Tibial artery (tissue), 4 donors: ENCODE measurements at places on chromosomes 2 and 18.

DNA sequence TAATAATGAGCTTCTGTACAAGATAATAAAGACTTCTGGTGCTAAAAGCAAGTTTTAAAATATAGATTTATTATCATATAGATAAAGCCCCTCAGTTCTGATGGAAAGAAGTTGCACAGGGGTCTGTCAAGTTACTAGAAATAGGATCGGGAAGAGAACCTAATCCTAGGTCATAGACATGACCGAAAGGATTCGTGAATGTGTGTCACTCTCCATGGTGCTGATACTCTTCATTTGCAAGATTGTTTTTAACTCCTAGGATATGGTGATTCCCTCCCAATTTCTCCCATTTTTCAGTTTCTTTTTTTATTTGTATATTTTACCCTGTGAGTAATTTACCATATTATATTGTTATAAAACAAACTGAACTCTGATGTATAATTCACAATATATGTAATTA, 58.9 kb upstream of the CTNNA2 start:
- no peak for DNase-seq

- no peak for DNase-seq
Measured at GRCh38 chr2:15913146-15913545, 27.2 kb upstream of the MYCN start.

DNA sequence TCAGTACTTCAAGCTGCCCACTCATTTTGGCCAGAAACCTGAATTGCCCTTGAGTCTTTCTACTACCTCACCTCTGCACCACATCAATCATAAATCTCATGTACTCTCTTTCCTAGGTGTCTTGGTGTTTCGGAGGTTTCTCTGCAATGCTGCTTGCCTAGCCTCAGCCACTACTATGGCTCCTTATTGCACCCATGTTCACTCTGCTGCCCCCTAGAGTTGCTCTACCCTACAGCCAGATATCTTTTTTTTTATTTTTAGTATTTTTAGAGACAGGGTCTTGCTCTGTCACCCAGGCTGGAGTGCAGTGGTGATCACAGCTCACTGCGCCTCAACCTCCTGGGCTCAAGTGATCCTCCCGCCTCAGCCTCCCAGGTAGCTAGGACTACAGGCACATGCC, 413.0 kb downstream of the PTPRM start:
- no peak for DNase-seq

DNA sequence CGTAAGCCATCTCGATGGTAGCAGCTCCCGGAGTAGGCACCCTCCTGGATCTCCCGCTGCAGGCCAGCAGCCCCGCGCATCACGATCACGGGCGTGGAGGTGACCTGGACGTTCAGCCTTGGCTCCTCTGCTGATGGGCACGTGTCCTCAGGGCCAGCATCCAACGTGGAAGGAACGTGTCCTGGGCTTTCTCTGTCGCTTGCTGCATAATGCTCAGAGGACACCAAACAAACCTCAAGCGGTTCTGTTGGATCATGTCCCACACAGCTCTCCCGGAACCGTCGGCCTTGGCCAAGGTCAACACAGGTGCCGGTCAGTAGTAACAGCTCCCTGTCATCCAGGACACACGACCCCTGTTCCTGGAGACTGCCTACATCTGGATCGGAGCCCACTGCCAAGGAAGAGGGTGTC, 23.1 kb downstream of the PASK start:
- DNase-seq: peak; percentile 56

- DNase-seq: no peak
Measured at GRCh38 chr2:136101042-136101441, 16.9 kb downstream of the CXCR4 start.

GRCh38 chr2:23283-23682, 23.0 kb downstream of the FAM110C start:
- no peak for DNase-seq

GRCh38 chr2:135299658-135300244, 231.3 kb downstream of the ZRANB3 start:
- no peak for DNase-seq

- DNase-seq: no peak
Measured at GRCh38 chr2:55370208-55370607, 49.4 kb downstream of the CCDC88A start.

DNA sequence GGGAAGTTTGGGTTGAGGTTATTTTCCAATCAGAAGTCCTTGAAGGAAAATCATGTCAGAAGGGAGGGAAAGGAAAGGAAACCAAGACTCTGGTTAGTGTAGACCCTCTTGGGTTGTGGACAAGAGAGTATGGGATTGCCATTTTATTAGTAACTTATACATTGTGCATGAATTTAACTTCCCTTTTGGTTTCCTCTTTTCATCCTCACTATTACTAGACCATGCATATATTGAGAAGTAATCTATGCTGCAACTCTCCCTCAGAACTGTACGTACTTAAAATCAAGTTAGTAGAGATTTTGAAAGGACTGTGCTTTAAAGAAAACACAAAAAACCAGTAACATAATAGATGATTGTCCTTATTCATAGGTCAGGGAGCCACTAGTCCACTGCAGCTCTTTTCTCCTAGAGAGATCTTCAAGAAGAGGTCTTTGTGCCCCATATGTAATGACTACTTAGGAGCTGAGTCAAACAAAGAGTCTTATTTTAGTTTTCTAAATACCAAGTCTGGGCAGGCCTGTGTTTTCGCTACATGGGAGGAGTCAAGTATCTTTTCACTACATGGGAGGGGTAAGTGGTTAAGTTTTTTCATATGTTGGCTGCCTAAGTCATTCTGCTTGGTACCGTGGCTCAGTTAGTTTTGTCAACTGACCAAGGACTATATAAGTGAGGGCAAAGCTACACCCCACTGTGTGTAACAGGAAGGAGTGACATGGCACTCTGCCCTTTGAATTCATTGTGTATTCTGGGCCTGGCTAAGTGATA, 25.2 kb upstream of the FAM117B start:
- DNase-seq: no peak

GRCh38 chr2:180653481-180653880, 326.9 kb upstream of the UBE2E3 start:
- no peak for DNase-seq

- DNase-seq: no peak
Measured at GRCh38 chr2:238848691-238848975, 748 bp downstream of the TWIST2 start.

DNA sequence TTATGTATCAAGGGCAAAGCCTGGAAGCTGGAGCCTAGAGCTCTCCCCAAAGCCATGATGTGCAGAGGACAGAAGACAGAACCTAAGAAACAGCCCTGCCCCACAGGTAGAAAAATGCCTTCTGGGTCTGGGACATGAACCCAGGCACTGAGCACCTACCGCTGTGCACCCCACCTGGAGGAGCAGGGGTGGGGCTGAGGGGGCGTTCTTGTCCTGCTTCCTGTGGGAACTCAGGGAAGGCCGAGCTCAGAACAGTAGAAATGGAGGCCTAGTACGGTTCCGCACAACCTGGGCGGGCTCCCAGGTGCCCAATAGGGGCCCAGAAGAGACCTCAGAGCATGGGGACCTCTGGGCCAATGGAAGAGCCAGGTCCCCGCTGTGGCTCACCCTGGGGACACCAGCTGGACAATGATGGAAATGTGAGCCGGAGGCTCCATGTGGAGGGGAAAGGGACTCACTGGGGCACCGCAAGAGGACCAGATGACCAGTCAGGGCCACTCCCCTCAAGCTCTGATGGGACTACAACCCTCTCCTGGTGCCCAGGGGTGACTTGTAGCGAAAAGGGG, 3.2 kb downstream of the CRACDL start:
- no peak for DNase-seq

GRCh38 chr2:17591846-17592245, 51.4 kb downstream of the VSNL1 start:
- DNase-seq: no peak

GRCh38 chr18:28109781-28110560, 67.0 kb downstream of the CDH2 start:
- no peak for DNase-seq

DNA sequence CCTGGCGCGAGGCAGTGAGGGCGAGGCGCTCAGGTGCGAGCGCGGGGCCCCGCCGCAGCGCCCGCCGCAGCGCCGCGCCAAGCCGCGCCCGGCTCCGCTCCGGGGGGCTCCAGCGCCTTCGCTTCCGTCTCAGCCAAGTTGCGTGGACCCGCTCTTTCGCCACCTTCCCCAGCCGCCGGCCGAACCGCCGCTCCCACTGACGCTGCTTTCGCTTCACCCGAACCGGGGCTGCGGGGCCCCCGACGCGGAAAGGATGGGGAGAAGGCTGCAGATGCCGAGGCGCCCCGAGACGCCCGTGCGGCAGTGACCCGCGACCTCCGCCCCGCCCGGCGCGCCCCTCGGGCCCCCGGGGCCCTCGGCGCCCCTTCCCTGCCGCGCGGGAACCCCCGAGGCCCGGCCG, 328 bp upstream of the INHBB start:
- DNase-seq: no peak

DNA sequence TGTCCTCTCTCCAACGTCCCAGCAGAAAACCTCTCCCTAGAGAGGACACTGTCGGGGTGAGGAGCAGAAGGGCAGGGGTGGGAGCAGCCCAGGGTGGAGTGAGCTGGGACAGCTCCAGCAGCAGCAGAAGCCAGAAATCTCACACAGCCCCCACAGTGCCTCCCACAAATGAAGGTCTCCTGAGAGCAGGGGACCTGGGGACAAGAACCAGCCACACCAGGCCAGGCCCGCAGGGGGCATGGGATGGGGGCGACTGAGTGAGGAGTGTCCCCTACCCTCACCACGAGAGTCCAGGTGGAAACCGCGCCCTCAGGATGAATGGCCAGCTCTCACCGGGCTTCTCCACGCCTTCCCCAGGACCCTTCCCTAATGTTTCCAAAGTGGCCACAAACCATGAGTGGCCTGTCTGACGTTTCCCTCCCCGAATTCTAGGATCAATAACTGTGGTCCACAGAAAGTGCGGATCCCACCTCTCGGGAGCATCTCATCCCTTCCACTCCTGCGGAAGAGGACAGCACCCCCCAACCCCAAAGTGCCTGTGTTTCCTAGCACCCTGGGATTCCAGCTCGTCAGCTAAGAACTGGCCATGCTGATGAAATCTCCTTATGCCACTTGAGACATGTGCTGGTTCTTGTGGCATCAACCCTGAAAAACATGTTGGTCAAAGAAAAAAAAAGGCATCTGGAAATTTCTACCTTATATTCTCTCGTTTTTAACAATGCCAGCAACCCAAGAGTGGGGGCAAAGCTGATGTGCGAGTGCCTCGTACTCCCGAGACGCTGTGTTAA, 121.1 kb downstream of the HDAC4 start:
- DNase-seq: no peak

DNA sequence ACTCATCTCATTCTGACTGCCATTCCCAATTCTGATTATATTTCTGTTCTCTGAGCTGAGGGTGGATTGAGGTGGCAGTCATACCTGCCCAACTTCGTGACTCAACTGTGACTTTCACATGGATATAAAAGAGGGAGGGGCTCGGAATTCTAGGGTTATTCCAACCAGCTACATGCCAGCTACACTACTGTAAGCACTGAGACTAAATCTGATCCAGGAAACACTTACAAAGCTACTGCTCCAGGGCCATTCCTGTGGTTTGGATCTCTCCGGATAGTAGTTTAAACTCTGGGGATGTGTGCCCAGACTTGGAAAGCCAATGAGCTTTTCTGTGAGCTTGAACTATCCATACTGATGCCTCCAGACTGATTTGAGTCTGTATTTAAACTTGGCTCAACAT, 7.9 kb downstream of the MAP2 start:
- DNase-seq: no peak

DNA sequence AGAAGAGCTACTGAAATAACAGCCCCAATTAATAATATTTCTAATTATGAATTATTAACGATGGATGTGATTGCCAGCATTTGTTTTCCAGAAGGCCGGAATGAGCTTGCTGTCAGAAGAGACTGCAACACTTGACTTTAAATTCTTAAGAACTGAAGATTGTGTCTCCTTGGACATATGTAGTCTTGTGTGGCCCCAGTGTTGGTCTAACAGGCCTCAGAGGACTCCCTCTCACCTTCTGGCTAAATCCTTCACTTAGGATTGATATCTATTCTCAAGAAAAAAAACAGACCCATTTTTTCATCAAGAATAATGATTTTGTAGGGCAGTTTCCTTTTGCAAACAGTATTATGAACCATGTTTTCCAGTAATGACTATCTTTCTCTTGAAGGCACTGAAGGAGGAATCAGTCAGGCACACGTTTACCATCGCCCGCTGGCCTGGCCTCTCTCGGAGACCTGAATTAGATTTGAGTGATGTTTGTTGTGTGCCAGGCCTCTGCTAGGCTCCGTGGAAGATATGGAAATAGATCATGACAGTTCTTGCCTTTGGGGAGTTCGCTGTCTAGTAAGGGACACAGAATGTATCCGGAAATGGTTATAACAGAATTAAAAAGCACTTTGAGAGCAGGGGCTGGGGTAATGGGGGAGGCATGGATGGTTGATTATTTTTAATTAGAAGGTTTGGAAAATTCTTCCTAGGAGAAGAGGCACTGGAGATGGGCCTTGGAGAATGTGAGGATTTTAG, 258.0 kb downstream of the MYCN start:
- no peak for DNase-seq

- no peak for DNase-seq
Measured at GRCh38 chr18:22428672-22429071, 11.0 kb upstream of the CTAGE1 start.

- peak; percentile 45 for DNase-seq
Measured at GRCh38 chr2:64937687-64938491, 51.3 kb upstream of the SLC1A4 start.

DNA sequence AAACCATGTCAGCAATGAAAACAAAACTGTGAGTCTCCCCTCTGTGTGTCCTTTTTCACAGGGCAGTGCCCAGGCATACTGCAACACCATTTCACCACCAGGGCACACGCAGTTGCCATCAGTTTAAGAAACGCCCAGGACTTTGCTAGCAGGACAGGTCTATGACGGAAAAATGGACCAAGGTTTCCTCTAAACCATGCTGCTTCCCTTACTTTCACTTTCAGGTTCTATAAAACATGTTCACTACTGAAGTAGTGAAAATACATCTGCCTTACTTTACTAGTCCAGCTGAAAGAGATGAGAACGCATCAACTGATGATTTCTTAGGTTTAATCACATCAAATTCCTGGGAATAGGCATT, 110.5 kb downstream of the TCF4 start:
- no peak for DNase-seq

DNA sequence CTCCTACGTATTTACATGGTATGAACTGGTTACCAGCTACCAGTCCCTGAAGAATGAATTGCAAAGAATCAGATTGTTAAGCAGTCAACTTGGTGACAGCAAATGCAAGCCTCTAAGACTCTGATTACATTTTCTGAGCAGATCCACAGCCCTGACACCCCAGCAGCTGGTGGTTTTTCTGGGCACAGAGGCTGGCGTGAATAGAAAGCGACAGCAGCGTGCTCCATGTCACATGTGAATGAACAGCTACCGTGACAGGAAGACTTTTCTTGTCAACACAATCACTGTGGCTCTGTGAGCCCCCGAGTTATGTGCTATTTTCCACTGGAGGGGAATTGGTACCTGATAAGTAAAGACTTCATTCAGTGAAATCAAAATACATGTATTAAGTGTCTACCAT, 93.2 kb upstream of the CBLN2 start:
- no peak for DNase-seq

- DNase-seq: no peak
Measured at GRCh38 chr18:58975296-58975695, 110.6 kb downstream of the ZNF532 start.
